ENCODE measurements at places on chromosomes 2 and 18.

DNA sequence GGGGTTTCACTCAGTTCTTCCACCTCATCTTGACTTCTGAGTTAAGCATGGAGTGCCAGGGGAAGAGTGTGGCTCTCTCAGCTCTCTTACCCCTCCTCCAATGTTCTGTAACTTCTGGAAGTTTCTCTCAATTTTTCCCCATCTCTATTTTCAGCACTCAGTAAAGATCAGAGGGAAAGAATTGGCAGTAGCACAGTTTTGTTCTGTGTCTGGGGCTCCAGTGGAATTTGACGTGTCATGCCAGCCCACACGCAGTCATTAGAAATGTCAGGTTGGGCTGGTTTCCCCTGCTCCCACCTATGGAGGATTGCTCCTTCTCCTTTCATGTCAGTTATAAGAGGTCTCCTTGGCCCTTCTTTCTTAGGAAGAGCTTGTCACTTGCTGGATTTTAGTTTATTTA, 104.6 kb upstream of the COL3A1 start:
- peak; percentile 42 for DNase-seq

DNA sequence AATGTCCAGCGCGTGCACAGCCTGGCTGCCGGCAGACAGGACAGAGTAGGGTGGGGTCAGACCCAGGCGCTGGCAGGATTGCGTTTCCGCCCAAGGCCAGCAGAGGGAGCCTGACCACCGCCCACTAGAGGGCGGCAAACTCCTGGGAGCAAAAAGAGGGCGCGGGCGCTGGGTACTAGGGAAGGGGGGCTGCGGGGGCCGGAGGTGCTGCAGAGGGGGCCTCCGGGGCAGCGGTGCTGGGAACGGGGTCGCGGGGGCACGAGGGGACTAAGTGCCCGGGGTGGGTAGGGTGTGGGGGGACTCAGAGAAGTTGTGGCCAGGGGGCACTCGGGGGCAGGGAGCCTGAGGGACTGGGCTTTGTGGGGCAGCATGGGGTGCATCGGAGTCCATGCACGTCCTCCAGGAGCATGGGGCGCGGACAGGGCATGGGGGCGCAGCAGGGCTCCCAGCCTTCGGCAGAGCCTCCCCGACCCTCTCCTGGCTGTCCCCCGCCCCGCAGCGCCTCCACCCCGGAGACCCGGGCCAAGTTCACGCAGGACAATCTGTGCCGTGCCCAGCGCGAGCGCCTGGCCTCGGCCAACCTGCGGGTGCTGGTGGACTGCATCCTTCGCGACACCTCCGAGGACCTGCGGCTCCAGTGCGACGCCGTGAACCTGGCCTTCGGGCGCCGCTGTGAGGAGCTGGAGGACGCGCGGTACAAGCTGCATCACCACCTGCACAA, 3.2 kb downstream of the TEKT4 start:
- peak; percentile 44 for DNase-seq

DNA sequence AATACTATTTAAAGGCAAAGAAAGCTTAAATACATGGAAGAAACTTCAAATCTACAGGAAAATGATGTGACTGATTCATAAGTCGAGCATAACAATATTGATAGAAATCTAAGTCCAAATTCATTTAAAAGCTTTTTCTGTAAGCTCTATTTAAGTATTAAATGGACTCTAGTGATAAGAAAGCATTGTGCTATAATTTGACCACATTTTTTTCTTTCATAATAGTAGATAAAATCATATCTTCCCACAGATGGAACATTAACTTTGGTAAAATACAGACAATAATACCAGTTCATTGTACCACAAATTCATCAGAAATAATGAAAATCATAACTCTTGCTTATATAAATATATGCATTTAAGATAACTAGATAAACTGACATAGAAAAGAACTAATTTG, 366.5 kb downstream of the GALNT13 start:
- no peak for DNase-seq

- DNase-seq, result no peak
These were observed 39.2 kb downstream of the ARHGEF4 start for GRCh38 chr2:130875935-130876334.

DNA sequence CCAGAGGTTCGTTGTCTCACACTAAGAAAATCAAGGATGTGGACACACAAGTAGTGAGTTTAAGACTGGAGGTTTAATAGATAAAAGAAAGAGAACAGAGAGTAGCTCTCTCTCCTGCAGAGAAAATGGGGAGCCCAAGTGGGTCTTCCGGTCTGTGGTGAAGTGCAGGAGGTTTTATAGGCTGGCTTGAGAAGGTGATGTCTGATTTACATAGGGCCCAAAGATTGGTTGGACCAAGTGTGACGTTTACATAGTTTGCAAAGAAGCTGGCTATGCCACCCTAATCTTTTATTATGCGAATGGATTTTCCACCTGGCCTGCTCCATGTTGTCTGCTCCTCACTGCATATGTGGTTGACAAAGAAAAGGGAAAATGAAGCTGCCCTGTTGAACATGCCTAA, 430.4 kb upstream of the TRIB2 start:
- no peak for DNase-seq

DNA sequence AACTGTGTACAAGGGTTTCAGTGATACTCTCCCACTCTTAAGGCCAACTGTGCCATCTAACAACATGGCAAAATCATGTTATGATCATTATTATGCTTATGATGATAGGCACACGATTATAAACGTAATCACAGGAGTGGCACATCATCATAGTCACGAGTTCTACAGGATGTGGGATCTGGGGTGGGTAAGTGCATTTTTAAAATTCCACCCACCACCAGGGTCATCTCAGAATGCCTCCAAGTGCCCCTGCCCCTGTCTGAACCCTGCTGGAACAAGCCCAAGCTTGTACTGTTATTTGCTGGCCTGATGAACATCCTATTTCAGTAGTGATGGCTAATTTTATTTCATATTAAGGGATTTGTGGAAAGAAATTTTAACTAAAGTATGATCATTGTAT, 117.8 kb downstream of the PTPRM start:
- no peak for DNase-seq

DNA sequence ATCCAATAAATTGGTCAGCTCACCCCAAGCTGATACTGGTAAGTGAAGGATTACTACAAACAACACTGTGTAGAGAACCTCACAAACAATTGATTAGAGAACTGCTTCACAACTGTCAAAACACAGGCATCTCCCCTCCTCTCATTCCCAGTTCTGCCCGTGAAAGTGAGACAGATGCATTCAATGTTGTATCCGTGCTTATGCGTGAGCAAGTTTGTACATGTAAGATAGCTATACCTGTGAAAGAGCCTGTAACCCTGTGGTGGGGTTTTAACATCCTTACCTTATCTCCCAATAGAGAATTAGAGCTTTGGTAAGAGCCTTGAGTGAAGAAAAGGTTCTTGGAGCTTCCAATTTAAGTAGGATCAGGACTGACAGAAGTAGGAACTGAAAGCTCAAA, 9.1 kb downstream of the MARCHF4 start:
- no peak for DNase-seq

All from AG08395 (cell line).